ENCODE measurements at places on chromosomes 12 and 14.

- DNase-seq: peak; percentile 63
Measured at GRCh38 chr12:58148405-58148804, 207.0 kb downstream of the ATP23 start.

DNA sequence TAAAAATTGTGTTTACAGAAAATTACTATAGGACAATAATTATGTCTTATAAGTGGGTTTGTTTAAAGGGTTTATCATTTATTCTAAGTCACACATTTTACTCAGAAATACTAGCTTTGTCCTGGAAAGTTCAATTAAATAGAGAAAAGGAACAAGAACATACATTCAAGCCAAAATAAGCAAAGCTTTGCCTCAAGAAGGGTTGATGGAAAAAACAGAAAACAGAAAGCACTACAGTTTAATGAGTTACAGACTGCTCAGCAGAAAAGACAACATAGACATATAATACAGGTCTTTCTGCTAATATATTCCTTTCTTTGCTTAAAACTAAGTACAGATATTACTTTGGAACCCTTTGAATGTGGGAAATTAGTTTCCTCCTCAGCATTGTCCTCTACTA lies 703.0 kb upstream of the LRFN5 start:
- DNase-seq: no peak

DNA sequence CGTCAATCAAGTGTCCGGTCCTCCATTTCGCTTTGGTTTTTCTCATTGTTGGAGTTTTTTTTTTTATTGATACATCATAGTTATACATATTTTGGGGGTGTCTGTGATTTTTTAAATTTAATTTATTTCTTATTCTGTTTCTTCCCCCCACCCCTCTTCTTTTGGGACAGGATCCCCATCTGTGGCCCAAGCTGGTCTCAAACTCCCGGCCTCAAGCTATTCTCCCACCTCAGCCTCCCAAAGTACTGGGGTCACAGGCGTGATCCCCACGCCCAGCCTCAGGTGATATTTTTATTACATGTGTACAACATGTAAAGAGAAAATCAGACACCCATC lies 51.3 kb upstream of the ZFP36L1 start:
- no peak for DNase-seq

- no peak for DNase-seq
Measured at GRCh38 chr14:89432226-89432625, 15.2 kb upstream of the FOXN3 start.

- no peak for DNase-seq
Measured at GRCh38 chr12:9179781-9180180, 28.4 kb downstream of the PZP start.

DNA sequence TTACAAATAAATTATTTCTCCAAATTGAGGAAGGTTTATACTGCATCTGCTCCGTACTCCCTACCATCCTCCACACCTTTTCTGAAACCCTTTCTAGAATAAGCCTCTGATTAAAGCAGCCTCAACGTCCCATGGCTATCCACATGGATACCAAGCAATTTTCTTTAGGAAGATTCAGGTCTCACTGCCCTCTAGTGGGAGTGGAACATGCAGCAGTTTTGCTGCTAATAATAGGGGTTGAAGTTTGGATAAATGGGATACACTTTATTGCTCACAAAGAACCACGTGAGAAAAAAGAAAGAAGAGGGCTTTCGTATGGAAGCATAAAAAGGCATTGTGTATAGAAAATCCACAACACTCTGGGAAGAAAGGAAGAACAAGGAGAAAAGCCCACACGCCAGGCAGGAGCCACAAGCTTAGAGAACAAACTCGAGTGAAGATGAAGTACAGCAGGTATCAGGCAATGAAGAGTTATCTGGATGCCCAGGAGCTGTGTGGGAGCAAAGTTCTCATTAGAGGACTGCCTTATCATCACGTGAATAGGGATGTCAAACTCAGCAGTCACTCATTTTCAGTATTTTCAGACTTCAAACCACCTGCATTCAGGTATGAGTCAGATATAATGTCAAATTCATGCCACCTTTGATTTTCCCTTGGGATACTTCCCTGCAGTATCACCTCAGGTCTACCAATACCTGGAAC lies 45.8 kb downstream of the CCER1 start:
- peak; percentile 78 for DNase-seq

DNA sequence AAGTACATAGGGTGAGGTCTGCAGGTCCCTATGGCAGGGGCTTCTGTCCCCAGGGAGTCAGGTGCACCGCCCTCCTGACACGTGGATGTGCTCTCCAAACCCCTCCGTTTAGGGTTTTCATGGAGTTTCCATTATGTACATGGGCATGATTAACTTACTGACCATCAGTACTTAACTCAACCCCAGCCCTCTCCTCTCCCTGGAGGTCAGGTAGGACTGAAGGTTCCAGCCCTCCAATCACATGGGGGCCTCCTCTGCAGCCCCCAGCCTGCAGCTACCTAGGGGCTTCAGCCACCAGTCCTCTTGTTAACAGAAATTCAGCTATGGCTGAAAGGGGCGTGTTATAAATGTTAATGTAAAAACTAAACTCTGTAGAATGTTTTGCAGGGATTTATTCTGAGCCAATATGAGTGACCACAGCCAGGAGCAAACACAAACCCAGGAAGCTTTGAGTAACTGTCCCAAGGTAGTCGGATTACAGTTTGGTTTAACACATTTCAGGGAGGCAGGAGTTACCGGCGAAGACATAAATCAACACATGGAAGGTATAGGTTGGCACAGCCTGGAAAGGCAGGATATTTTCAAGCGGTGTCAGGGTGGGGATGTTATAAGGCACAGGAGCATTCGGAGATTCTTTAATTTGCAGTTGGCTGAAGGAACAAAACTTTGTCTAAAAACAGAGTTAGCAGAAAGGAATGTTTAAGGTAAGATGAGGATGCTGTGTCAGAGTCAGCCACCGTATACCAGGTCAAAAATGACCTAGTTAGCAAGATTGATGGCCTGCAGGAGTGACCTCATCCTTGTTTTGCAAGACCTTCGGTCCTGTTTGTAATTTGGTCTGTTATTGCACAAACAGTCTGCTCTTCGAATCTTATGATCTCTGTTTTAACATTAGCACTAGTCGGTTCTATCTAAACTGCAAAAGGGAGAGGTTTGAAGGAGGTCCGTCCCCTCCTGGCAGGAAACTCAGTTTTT lies 75.2 kb downstream of the TNFAIP2 start:
- DNase-seq: no peak

- DNase-seq: no peak
Measured at GRCh38 chr14:89641495-89642175, 224.6 kb upstream of the FOXN3 start.

GRCh38 chr12:127550271-127550670 lies 716.7 kb upstream of the TMEM132C start:
- no peak for DNase-seq

- DNase-seq: no peak
Measured at GRCh38 chr12:80264891-80265290, 165.6 kb downstream of the OTOGL start.

GRCh38 chr14:68550338-68550715 lies 242.5 kb downstream of the ZFP36L1 start:
- DNase-seq: no peak

DNA sequence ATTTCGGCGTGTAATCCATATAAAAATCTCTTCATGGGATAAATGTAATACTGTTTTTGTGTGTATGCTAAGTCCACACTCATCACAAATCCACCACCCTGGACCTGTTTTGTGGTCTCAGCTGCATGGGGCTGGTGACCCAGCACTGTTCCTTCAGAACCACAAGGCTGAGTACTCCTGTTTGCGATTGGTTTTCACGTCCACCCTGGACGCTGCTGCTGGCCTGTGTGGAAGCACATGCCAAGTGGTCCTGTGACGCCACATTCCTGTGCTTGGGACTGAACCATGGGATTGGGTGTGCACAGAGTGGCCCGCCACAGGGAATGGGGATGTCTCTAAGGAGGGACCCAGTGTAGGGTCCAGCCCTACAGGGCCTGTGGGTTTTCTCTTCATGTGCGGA lies 4.3 kb downstream of the PUS1 start:
- no peak for DNase-seq

GRCh38 chr14:24965934-24966578 lies 83.9 kb downstream of the STXBP6 start:
- DNase-seq: peak; percentile 30

GRCh38 chr14:35369701-35370191 lies 34.8 kb downstream of the NFKBIA start:
- no peak for DNase-seq

- DNase-seq: no peak
Measured at GRCh38 chr14:99357916-99358390, 86.0 kb upstream of the BCL11B start.

DNA sequence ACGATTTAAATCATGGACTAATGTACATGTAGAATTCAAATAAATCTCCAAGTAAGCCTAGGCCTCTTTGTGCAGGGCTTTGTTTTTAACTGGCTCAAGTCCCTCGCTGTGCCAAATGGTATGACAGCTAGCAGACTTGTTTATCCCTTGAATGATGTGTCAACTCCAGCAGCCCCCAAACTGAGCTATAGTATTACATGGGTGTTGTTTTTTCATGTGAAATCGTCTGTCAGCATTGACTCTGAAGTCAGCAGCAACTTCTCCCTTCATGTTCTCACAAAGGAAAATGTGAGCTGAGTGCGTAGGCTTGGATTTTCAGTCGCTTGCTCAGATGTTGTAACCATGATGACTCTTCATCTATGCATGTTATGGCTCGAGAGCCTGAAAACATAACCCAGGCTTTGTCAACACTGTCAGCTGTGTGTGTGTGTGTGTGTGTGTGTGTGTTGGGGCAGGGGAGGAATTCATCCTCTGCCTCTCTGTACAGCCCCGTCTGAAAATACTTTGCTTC lies 73.3 kb downstream of the PTHLH start:
- no peak for DNase-seq

- DNase-seq: peak; percentile 46
Measured at GRCh38 chr12:125330645-125331341, 265.6 kb downstream of the AACS start.

DNA sequence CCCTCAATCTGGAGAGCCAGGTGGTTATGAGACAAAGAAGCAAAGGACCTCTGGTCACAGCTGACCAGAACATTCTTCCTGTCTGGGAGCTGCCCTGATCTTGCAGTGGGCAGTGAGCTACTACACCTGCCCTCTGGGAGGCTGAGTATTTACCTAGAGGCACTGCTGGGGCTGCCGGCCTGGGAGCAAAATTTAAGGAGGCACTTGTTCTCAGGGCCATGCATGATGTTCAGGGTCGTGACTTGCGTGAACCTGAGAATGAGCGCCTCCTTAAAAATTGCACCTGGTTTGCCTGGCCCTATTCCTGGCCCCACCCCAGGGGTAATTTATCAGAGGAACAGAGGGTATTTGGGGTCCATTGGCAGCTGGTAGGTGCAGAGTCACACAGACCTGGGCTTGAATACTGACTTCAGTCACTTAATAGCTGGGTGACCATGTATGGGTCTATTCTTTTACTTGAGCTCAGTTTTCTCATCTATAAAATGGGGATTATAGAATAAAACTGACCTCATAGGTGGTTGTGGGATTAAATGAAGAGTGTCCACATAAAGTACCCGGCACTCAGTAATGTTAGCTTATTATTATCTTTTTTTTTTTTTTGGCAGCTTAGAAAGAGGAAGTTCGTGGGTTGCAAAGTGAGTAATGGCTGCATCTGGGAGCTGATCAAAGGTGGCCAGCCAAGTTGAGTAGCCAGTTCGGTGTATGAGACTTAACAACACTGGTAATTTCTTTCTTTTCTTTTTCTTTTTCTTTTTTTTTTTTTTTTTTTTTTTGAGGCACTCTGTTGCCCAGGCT lies 107.4 kb upstream of the MED13L start:
- no peak for DNase-seq

DNA sequence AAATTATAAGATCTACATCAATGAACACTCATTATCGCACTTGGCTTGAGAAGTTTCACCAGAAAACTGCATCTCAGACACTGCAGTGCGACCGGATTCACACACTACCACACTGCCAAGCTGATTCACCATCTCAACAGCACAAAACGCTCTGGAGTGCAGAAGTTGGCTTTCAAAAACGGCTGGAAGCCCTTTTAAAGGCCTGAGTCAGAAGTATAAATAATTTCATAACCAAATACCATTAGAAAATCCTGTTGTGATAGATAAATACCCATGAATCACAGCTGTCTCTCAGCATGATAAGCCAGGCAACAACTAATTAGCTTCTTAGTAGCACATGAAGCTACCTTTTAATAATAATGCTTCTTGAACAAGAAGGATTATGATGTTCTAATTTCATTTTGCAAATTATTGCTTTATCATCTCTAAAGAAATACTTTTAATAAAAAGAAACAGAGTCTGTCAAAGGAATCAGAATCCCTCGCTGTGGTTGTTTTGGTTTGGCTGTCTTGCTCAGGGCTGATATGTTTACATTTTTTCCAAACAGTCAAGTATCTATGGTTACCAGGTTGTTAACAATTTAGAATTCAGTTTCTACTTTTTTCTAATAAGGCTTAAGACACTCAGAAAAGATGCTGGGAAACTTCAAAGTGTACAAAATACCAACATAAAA lies 51.2 kb downstream of the SLC2A13 start:
- no peak for DNase-seq

DNA sequence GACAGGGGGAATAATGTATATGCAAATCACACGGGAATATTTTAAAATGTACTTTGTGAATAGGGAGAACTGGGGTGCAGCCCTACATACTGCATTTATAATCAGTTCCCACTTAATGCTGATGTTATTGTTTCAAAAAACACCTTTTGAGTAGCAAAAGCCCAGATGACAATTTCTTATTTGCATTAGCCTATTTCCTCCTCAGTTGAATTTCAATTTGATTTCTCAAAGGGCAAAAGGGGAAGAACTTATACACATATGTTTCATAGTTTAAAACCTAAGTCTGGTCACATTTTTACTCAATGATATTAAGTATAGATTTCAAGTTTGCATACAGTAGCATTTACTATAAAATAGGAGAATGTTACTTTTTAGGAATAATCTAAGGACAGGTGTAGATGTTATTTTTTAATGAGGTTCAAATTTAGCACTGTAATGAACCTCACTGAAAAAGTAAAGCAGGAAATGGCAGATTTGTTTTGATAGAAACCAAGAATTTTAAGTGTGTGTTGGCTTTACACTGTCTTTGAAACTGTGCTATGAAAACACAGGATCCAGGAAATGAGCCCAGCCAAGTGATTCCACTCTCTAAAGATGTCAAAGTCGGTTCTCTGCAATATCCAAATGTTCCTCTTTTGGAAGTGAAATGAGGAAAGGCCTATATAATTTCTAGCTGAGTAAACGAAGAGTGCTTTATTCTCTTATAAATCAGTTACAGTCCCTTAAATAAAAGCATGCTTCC lies 367.4 kb downstream of the BTG1 start:
- DNase-seq: no peak

Measured in HT-29 (cell line).